ENCODE measurements at places on chromosomes 13 and 19.

DNA sequence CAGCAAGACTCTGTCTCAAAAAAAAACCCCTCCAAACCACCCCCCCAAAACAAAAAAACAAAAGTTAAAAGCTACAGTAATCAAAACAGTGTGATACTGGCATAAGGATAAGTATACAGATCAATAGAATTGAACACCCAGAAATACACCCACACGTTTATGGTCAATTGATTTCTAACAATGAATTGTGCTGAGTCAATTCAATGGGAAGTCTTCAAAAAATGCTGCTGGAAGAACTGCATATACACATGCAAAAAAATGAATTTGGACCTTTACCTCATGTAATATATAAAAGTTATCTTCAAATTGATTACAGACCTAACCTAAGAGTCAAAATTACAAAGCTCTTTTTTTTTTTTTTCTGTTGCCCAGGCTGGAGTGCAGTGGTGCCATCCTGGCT is 19.8 kb upstream of the NAPA start:
- DNase-seq: no peak

DNA sequence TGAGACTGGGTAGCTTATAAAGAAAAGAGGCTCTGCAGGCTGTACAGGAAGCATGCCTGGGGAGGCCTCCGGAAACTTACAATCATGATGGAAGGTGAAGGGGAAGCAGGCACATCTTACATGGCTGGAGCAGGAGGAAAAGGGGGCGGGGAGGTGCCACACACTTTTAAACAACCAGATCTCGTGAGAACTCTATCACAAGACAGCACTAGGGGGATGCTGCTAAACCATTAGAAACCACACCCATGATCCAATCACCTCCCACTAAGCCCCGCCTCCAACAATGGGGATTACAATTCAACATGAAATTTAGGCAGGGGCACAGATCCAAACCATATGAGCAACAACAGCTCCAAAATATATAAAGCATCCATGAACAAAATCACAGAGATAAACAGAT is 46.5 kb upstream of the GTF2F2 start:
- no peak for DNase-seq

- no peak for DNase-seq
Measured at GRCh38 chr13:35659796-35660195, 183.3 kb upstream of the MAB21L1 start.

GRCh38 chr19:49746206-49746958 is 16.7 kb downstream of the TSKS start:
- no peak for DNase-seq

DNA sequence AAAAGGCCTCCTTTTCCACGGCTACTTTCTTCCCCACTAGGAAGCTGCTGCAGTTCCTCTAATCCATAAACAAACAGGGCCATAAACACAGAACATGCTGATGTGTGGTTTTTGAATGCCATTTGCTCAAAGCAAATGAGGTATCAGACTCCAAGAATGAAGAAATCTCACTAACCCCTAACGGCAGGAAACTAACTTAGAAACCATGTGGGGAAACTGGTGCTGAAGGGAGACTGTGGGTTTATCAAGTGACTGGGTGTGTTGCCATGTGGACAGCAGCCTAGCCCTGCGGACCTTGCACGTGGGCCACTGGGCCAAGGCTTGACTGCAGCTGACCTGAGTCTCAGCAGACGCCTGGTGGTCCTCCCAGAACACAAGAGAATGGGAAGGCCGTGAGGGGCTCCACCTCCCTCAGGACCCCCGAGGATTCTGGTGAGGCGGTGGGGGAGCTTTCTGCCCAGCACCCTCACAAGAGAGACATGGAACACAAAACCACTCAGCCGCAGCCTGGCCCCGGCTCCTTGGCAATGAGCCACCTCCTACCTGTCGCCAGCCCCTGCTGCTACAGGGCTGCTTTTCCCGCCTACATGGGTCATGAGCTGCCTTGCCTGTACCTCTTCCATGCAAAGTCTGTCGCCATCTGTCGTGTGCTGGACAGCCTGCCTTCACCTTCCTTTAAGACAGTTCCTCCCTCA is 10.6 kb downstream of the SLC15A1 start:
- DNase-seq: no peak

DNA sequence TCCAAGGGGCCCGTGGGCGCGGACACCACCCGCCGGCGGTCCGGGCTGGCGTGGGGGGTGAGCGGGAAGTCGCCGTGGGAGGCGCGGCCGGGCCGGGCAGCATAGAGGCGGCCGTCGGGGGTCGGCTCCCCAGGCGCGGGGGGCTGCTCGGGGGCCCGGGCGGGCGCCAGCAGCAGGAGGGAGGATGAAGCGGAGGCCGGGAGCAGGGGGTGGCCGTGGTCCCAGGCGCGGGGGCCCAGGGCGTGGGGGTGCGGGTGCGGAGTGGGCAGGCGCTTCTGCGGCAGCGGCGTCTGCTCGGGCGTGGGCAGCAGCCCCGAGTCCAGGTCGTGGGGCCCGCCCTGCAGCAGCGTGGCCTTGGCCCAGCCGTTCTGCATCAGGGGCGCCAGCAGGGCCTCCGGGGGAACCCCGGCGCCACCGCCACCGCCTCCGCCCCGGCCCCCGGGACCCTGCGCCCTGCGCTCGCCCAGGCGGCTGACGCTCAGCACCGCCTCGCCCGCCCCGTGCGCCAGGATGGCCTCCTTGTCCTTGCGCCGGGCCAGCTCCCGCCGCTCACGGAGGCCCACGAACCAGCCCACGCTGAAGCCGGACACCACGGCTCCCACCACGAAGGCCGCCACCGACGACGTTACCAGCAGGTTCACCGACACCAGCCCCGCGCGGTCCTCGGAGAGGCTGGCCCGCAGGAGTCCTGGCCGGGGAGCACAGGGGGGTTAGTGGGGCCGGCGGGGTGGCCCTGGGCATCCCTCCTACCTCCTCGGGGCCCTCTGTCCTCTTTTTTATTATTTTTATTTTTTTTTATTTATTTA is 4.2 kb upstream of the LRG1 start:
- DNase-seq: no peak

DNA sequence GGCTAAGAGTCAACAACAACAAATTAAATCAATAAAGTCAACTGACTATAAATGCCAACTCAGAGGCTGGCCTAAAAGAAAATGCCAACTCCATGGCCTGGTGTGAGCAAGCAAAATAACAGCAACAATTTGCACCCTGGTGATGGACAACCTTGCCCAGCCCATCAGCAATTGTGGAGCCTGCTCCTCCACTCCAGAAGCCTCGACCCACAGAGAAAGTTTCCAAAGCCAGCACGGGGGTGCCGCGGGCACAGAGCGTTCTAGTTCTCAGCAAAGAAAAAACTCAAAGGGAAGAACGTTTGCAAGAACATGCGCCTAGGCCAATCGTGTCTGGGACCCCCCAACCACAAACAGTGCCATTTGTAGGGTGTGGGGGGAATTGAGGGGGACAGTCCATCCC is 11.3 kb downstream of the EPS15L1 start:
- DNase-seq: no peak

DNA sequence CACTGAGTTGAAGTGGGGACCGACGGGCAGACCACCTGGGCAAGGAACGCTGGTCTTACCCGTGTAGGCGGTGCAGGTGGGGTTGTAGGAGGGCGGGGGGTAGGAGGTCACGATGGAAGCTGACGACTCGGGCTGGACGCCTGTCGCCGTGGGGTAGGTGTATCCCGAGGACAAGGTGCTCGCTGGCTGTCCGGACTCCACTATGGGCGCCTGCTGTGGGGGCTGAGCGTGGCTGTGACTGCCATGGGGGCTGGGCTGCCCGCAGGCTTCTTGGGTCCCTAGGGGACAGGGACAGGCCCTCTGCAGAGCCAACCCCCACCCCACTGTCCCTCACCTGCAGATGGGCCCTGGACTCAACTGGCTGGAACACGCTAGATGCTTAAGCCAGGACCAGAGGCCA is 37.2 kb downstream of the ZFR2 start:
- DNase-seq: no peak

- DNase-seq: no peak
Measured at GRCh38 chr19:1045247-1045603, 5.3 kb downstream of the ABCA7 start.

GRCh38 chr13:25241007-25241406 is 46.3 kb downstream of the MTMR6 start:
- no peak for DNase-seq

DNA sequence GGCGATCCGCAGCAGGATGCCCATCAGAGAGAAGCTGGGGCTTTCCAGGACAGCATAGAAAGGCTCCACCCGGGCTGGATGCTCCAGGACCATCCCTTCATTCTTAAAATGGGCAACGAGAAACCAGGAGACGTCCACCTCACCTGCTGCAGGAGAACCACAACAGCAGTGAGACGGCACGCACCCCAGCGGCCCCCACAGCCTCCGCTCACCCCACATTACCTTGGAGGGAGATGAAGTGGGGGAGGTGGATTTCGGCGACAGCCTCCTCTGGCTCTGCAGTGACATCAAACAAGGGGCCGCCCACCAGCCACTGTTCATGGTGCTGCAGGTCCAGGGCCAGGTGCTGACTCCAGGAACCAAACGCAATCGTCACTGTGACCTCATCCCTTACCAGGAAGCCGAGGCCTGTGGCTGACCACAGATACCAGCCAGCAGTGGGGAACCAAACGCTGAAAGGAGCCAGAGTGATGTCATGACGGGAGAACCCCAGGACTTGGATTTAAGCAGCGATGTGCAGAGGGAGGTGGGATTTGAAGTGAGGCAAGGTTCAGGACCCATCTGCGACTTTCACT is 25.1 kb downstream of the CARD8 start:
- DNase-seq: no peak

- DNase-seq: no peak
Measured at GRCh38 chr19:19338082-19338481, 17.5 kb downstream of the MAU2 start.

GRCh38 chr19:6790194-6791128 is 18.0 kb downstream of the VAV1 start:
- DNase-seq: no peak

GRCh38 chr19:40762754-40763470 is 11.9 kb downstream of the SNRPA start:
- no peak for DNase-seq

GRCh38 chr13:98528663-98529064 is 48.2 kb downstream of the STK24 start:
- DNase-seq: no peak

DNA sequence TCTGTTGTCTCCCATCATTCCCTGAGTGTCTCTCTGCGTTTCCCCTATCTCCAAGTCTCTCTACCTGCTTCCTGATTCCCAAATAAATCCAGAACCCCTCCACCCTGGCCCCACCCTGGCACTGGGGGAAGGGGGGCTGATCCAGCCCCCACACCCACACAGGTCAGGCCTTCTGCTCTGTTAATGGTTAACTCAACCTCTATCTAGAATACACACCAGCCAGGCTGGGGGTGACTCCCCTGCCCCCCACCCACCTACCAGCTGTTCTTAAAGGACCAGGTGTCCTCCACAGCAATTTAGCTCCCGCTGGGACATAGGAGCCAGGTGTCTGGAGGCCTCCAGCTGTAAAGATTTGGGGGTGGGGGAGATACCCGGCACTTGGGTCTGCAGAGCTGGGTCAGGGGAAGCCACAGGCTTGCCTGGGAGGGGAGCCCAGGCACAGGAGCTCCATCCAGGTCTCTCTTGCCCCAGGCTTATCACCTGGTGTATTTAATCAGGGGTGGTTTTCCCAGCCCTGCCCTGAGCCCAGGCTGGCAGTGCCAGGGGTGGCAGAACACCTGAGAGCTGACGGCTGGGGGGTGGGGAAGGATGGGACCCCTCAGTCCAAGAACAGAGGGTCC is 3.9 kb downstream of the IRF2BP1 start:
- no peak for DNase-seq

DNA sequence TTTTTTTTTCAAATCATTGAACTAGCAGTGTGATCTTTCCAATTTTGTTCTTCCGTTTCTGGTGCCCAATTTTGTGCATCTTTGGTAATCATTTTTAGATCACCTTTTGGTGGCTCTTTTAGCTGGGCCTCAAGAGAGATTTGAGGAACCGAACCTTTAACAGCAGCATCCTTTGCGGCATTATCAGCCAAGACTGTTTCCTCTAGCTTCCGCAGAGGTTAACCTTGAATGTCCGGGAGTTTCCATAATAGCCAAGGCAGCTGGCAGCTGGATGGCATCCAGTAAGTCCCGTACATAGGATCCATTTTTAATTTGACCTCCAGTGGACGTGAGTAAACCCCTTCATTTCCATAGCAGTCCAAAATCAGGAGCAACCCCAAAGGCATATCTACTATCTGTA is 9.6 kb downstream of the IRGC start:
- DNase-seq: no peak

- no peak for DNase-seq
Measured at GRCh38 chr19:47049307-47049700, 880 bp upstream of the TMEM160 start.

DNA sequence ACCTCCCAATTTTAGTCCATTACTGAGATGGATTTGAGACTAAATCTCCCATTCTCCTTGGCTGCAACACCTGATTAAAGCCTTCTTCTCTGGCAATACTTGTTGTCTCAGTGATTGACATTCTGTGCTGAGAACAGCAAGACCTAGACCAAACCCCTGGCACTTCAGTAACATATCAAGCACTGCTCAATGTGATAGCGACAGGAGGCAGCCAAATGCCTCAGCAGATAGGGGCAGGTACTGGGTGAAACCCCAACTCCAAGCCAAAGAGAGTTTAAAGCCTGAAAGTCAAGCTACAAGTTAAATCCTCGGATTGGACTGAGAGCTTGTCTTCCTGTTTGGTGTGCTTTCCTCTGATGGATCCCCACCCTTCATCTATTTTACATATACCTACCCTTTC is 52.7 kb downstream of the STARD13 start:
- DNase-seq: no peak

- no peak for DNase-seq
Measured at GRCh38 chr19:44974857-44975256, 19.7 kb downstream of the CLPTM1 start.

DNA sequence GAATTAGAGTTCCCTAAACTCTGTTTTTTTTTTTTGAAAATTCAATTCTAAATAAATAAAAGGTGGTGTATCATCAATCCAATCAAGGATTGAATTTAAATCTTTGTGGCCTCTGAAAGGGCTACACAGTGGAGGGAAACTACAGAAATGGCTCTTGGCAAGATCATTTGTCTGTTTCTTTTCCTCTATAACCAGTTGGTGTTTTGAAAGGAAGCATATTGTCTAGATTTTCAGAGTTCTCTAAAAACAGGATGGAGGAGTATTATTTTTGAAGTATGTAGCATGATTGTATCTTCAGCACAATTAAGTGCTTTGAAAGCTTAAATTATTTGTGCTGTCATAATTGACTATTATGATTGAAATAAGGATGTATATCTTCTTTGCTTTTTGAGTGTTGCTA is 29.8 kb downstream of the WASF3 start:
- no peak for DNase-seq

DNA sequence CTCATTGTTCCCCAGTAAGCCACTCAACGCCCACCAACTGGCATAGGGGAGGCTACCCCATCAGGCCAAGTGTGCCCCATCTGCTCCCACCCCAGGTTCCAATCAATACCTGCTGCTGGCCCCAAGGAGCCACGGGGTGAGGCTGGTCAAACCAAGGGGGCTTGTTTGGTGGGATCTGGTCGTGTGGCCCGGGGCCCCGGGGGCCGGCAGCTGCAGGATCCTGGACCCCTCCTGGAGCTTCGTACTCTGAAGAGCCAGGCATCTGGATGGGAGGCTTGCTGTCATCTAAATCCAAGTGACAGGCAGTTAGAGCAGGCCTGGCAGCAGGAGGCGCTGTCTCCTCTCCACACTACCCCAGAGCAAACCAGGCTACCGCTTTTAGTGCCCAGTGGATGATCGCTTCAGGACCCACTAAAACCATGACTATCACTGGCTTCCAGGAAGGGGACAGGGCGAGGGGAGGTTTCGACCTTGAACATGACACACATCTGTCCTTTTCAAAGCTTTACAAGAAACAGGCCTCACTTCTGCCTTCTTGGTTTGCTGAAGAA is 14.2 kb downstream of the CHERP start:
- DNase-seq: no peak

Data from cortex of kidney (tissue), 1 donor.